Activated CD8-positive, alpha-beta T cell treated with anti-CD3 and anti-CD28 coated beads for 36 hours (primary cell): ENCODE measurements at places on chromosomes 11 and 22. TPM values are rescaled to one million over a fixed set of nuclear protein-coding genes. Genes with fewer than 3 reads are reported as not detected.

Gene SELENOH
- 257 TPM for total RNA-seq

GRCh38 chr22:38981992-38982927 lies at the start of gene APOBEC3B:
APOBEC3B (plus strand) TSS chr22:38982347; CDS start chr22:38982454, 107 bp downstream.
- H3K4me3 ChIP-seq: peak within 1 kb of the TSS; percentile 38
- peaks cover 7% of the 10 kb centered on the region for H3K36me3 ChIP-seq
- peak; percentile 85 for DNase-seq
- peaks cover 51% of the 10 kb centered on the region for H3K4me1 ChIP-seq
- no peaks in the 10 kb centered on the region for H3K27me3 ChIP-seq
- peak within 1 kb of the TSS; percentile 63 for H3K27ac ChIP-seq

DNA sequence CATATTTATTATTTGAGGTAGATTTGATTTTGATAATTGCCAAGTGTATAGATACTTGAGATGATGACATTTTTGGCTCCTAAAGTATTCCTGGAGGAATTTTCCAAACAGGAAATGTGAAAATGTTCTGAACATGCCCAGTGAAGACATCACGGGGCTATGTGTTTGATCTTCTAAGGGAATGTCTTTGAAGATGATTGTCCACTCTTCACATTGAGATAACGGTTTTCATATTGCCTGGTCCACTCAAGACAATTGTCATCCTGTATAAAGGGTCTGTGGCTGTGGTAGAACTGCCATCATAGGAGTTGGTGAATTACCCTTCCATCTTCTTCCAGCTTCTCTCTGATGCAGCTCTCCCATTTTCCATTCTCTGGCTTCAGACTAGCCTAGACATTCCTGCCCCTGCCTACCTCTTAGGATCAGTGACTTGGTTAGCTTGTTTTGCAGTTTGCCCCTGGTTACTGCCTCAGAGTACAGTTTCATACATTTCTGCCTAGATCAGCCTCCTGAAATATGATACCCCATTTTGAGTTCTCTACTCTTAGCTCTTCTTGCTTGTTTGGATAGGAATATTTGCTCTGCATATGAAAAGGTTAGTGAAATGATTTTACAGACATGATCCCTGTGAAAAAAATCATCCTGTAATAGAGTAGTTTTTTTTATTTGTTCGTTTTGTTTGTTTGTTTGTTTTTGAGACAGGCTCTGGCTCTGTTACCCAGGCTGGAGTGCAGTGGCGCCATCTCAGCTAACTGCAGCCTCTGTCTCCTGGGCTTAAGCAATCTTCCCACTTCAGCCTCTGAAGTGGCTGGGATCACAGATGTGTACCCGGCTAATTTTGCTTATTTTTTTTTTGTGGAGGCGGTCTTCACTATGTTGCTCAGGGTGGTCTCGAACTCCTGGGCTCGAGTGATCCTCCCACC lies 111.4 kb upstream of the SORL1-AS1 start:
- H3K36me3 ChIP-seq: peaks cover 44% of the 10 kb centered on the region
- H3K4me3 ChIP-seq: no peak overlapping the region
- no peaks in the 10 kb centered on the region for H3K27me3 ChIP-seq
- H3K27ac ChIP-seq: peak overlapping the region; percentile 57
- no peak for DNase-seq
- H3K4me1 ChIP-seq: peaks cover 50% of the 10 kb centered on the region

Gene OR4A47
- total RNA-seq: not detected

DNA sequence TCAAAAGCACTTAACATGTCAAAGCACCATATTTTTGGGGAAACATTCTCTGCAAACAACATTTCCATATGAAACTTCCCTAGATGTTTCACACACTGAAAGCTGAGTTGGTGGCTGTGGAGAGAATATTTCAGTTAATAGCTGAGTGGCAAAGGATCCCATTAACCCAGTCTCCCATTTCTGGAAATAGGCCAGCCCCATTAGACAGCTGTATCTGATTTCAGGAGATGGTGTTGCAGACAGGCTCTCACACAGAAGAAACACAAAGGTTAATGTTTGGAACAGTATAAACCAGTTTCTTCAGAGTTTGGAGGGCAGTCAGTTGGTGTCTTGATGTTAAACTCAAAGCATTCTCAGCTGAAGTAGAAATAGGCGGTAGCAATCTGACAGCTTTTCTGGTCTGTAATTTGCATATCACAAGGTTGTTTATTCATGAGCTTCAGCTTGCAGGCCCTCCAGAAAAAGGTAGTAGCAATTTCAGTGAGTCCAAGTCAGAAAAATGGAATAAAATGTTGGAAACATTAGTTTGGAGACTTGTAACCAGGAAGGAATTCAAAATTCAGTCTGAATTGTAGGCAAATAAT lies 15.5 kb upstream of the ZBTB44 start:
- no peak overlapping the region for H3K4me3 ChIP-seq
- no peaks in the 10 kb centered on the region for H3K36me3 ChIP-seq
- H3K27me3 ChIP-seq: no peaks in the 10 kb centered on the region

- H3K36me3 ChIP-seq: no peaks in the 10 kb centered on the region
- no peak overlapping the region for H3K4me3 ChIP-seq
- H3K27me3 ChIP-seq: peaks cover 25% of the 10 kb centered on the region
- no peaks in the 10 kb centered on the region for H3K4me1 ChIP-seq
Measured at GRCh38 chr22:45966895-45967365, 10.0 kb downstream of the WNT7B start.

Gene PRR33
- total RNA-seq: 0.16 TPM

GRCh38 chr11:132640952-132641351 lies 891.3 kb downstream of the OPCML start:
- H3K36me3 ChIP-seq: no peaks in the 10 kb centered on the region
- no peak overlapping the region for H3K27ac ChIP-seq
- peaks cover 2% of the 10 kb centered on the region for H3K27me3 ChIP-seq

Gene FAM227A
- total RNA-seq: 0.74 TPM
